ENCODE measurements at places on chromosomes 4 and X. TPM values are rescaled to one million over a fixed set of nuclear protein-coding genes. Genes with fewer than 3 reads are reported as not detected.

The FAM114A1 gene
- polyA plus RNA-seq = 35.7 TPM

The RHOXF2 gene
- polyA plus RNA-seq = not detected

The ASIC5 gene
- not detected for polyA plus RNA-seq

The FAM149A gene
- polyA plus RNA-seq = 12.0 TPM

The GLUD2 gene
- 2.8 TPM for polyA plus RNA-seq

The MAGEA8 gene
- polyA plus RNA-seq = not detected

The PCDH7 gene
- polyA plus RNA-seq = 0.32 TPM

DNA sequence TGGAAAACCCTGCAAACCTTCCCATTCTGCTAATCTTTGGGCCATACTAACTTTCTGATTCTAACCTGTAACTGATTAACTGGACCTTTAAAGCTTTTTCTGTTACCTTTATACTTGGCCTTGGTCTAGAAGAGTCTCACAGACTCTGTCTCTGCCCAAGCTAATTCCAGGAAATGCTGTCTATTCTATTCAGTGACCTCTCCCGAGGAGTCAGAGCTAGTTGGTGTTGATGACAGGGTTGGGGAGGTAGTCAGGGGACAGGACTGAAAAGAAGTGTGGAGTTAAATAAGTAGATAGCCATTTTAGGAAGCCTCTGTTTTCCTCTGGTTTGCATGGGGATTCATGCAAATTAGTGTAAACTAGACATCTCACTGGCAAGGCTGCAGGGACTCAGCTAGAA lies 429.5 kb downstream of the GRID2 start:
- no peak overlapping the region for H3K27ac ChIP-seq
- no peak overlapping the region for H3K4me3 ChIP-seq
- DNase-seq = no peak
- H3K27me3 ChIP-seq = no peaks in the 10 kb centered on the region
- H3K36me3 ChIP-seq = no peaks in the 10 kb centered on the region

- no peak overlapping the region for H3K4me3 ChIP-seq
- no peaks in the 10 kb centered on the region for H3K36me3 ChIP-seq
- no peaks in the 10 kb centered on the region for H3K4me1 ChIP-seq
- no peak overlapping the region for H3K27ac ChIP-seq
These were observed 84.3 kb upstream of the TMEM150C start for GRCh38 chr4:82645936-82646565.

DNA sequence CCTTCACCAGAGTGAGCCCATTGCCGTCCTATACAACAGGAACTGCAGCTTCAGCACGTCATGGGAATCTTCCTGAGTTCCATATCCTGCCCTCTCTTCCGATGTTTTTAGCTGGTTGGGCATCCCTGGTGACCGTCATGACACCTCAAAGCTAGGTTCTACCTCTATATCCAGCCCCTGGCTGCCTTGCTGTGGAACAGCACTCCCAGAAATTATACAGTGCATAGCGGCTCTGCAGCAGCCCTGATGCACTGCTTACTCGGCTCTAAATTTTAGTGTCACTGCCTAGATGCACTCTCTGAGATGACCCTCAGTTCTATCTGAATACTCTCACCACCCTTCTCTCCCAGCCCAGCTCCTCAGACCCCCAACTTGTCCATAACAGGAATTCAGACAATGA lies 44.3 kb downstream of the ARHGEF38 start:
- no peak overlapping the region for H3K4me3 ChIP-seq
- no peak for DNase-seq

GRCh38 chr4:152691761-152692160 lies 12.0 kb upstream of the TMEM154 start:
- H3K27me3 ChIP-seq = no peaks in the 10 kb centered on the region
- DNase-seq = no peak
- no peaks in the 10 kb centered on the region for H3K4me1 ChIP-seq
- no peaks in the 10 kb centered on the region for H3K36me3 ChIP-seq
- no peak overlapping the region for H3K27ac ChIP-seq
- no peak overlapping the region for H3K4me3 ChIP-seq

GRCh38 chr4:98248934-98249333 lies 12.2 kb upstream of the RAP1GDS1 start:
- H3K27me3 ChIP-seq = no peaks in the 10 kb centered on the region
- H3K36me3 ChIP-seq = no peaks in the 10 kb centered on the region
- DNase-seq = no peak
- no peak overlapping the region for H3K4me3 ChIP-seq
- H3K27ac ChIP-seq = no peak overlapping the region

DNA sequence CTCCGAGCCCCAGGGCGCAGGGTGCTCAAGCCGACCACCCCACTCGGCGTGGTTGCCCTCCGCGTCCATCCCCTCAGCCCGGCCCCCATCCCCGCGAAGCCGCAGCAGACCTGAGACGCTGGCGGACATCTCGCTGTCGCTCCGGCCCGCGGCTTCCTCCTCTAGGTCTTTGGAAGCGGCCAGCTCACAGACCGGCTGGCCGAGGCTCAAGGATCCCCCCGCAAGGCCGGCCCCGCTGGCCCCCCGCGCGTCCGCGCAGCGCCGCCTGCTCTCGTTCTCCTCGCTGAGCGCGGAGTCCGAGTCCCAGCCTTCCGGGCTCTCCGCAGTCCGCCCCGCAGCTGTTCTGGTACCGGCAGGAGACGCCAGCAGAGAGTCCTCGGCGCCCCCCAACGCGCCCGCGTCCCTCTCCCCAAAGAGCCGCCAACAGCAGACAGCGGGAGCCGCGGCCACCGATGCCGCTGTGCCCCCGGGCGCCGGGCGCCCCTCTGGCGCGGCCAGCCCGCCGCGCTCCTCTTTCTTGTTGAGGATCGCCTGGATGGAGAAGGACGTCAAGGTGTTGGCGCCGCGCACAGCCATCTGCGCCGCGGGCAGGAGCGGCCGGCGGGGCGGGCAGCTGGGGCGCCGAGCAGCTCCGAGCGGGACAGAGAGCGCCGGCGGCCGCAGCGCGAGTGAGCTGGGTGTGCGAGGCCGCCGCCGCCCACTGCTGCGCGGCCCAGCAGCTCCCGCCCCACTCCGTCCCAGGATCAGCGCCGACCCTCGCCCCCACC lies at the start of gene NKX3-2:
Gene NKX3-2 (minus strand): TSS at position 670 of the 767 bp plus-strand sequence. CDS start 94 bp downstream, at position 576.
- no peak within 1 kb of the TSS for H3K27ac ChIP-seq
- peaks cover 32% of the 10 kb centered on the region for H3K4me1 ChIP-seq
- no peak for DNase-seq

GRCh38 chr4:74258963-74259362 lies 49.3 kb upstream of the EPGN start:
- DNase-seq = no peak
- no peaks in the 10 kb centered on the region for H3K27me3 ChIP-seq
- no peaks in the 10 kb centered on the region for H3K36me3 ChIP-seq
- no peak overlapping the region for H3K4me3 ChIP-seq

- DNase-seq = no peak
- H3K27me3 ChIP-seq = no peaks in the 10 kb centered on the region
- peaks cover 10% of the 10 kb centered on the region for H3K36me3 ChIP-seq
- no peak overlapping the region for H3K4me3 ChIP-seq
These were observed 19.9 kb downstream of the MAN2B2 start for GRCh38 chr4:6594826-6595355.

DNA sequence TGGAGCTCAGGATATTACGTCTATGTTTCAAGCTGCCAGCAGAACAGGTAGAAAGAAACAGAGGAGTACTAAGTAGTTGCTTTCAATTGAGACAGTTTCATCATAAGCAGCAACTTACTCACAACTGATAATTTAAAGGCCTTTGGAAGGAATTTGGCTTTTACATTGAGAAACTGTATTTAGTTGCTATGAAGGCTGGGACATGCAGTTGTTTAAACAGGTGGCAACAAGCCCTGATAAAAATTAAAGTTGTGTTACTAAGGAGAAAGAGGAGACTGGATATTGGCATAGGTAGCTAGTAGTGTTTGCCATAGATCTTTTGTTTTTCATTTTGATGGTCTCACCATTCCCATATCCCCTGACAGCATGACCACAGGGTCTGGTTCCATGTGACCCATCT lies 18.4 kb downstream of the MID1IP1 start:
- H3K4me3 ChIP-seq = no peak overlapping the region
- no peaks in the 10 kb centered on the region for H3K36me3 ChIP-seq
- H3K27me3 ChIP-seq = no peaks in the 10 kb centered on the region
- no peak for DNase-seq
- H3K4me1 ChIP-seq = no peaks in the 10 kb centered on the region

- DNase-seq = no peak
- no peaks in the 10 kb centered on the region for H3K27me3 ChIP-seq
- no peaks in the 10 kb centered on the region for H3K36me3 ChIP-seq
- peak overlapping the region; percentile 36 for H3K27ac ChIP-seq
- no peak overlapping the region for H3K4me3 ChIP-seq
These were observed 15.3 kb downstream of the PDK3 start for GRCh38 chrX:24480400-24480865.

DNA sequence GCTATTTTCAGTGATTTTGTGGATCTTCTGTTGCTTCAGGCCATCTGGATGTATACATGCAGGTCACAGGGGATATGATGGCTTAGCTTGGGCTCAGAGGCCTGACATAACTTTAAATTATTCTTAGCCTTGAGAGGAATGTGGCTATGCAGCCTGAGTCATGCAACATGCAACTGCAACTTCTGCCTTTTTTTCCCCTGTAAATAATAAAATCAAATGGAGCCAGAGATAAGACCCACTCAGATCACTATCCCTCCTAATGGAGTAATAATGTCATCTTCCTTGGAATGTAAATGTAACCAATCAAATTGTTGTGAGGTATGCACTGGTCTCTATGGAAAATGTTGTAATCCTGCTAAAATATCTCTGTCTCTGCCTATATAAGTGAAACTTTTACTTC lies 54.9 kb downstream of the MAGEB17 start:
- no peaks in the 10 kb centered on the region for H3K36me3 ChIP-seq
- no peak overlapping the region for H3K4me3 ChIP-seq
- no peak for DNase-seq
- H3K27me3 ChIP-seq = no peaks in the 10 kb centered on the region

DNA sequence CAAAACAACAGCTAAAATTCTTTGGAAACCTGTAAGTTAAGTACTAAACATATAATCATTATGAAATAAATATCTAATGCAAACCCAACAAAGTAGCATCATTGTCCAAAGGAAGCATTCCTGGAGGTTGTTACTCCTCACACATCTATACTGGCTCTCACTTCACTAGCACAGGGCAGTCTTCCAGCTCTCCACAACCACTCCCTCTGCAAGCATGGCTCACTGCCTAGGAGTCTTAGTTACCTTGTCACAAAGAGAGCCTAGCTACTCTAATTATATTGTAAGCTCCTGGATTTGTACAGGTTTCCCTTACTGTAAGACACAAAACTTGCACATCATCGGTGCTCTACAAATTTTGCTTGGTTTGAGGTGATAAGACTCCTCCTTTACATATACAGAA lies 76.1 kb downstream of the AMMECR1 start:
- H3K4me3 ChIP-seq = no peak overlapping the region
- no peaks in the 10 kb centered on the region for H3K27me3 ChIP-seq
- H3K27ac ChIP-seq = no peak overlapping the region
- H3K4me1 ChIP-seq = no peaks in the 10 kb centered on the region
- H3K36me3 ChIP-seq = no peaks in the 10 kb centered on the region

GRCh38 chrX:19179389-19179788 lies 57.1 kb upstream of the ADGRG2 start:
- H3K4me1 ChIP-seq = no peaks in the 10 kb centered on the region
- H3K27me3 ChIP-seq = no peaks in the 10 kb centered on the region
- no peak overlapping the region for H3K4me3 ChIP-seq
- no peak for DNase-seq

DNA sequence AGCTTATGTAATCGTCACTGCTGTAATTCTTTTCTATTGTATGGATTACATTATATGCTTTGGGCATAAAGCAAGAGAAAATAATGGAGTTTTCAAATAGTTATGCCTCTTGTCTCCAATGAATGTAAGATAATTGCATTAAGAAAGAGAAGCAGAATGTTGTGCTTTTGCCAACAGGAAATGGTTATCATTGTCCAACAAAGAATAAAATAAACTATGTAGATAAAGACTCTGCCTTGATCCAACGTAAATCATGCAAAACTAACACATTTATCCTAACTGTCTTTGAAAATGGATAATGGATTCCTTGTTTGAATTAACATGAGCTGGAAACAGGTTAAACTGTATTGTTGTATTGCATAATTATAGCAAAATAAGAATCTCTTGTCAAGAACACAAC lies 1709.0 kb downstream of the PCDH7 start:
- no peaks in the 10 kb centered on the region for H3K36me3 ChIP-seq
- H3K4me3 ChIP-seq = no peak overlapping the region
- no peaks in the 10 kb centered on the region for H3K4me1 ChIP-seq
- H3K27ac ChIP-seq = no peak overlapping the region

DNA sequence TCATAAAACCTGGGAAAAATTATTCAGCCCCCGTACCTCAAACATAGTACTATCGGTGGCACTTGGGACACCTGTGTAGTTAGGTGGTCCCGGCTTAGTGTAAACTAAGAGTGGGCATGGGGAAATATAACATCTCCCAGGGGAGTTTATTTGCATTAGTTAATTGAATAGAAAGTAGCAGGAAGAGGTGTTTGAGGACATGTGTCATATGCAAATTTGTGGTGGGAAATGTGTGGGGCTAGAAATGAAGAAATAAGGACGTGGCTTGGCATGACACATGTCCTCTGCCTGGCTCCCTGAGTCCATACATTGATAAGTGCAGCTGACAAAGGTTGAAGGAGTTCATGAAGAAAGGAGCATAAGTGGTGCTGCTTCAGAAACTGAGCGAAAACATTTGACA lies 483.6 kb downstream of the SH2D1A start:
- H3K27me3 ChIP-seq = no peaks in the 10 kb centered on the region
- H3K27ac ChIP-seq = no peak overlapping the region
- no peaks in the 10 kb centered on the region for H3K36me3 ChIP-seq

- no peak overlapping the region for H3K27ac ChIP-seq
- peaks cover 3% of the 10 kb centered on the region for H3K4me1 ChIP-seq
- peaks cover 5% of the 10 kb centered on the region for H3K36me3 ChIP-seq
- no peak overlapping the region for H3K4me3 ChIP-seq
- DNase-seq = no peak
These were observed 1.9 kb downstream of the TSPYL2 start for GRCh38 chrX:53084043-53084570.

DNA sequence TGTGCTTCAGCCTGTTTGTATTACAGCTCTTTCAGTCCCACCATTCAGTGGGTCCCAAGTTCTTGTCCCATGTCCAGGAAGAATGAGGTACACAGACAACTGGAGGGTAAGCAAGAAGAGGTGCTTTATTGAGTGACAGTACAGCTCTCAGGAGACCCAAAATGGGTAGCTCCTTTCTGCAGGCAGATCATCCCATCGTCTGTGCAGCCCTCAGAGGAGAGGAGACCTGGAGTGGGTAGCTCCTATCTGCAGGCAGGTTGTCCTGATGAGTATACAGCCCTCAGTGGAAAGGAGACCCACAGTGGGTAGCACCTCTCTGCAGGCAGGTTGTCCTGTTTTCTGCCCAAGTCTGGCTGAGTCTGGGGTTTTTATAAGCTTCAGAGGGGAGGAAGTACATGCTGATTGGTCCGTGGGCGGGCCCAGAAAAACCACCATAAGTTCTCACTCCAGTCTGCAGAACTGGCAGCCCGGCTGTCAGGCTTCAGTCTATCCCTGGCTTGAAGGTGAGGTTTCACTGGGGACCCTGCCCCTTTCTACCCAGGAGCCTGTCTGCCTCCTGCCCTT lies 18.0 kb downstream of the GRK4 start:
- H3K27ac ChIP-seq = no peak overlapping the region
- no peaks in the 10 kb centered on the region for H3K36me3 ChIP-seq
- H3K27me3 ChIP-seq = no peaks in the 10 kb centered on the region
- DNase-seq = no peak
- H3K4me3 ChIP-seq = no peak overlapping the region
